ENCODE measurements at places on chromosomes 11 and 22.

GRCh38 chr11:65857500-65857852, 504 bp downstream of the CFL1 start:
- DNase-seq, result no peak

- DNase-seq, result no peak
These were observed 144.1 kb upstream of the B3GAT1 start for GRCh38 chr11:134556186-134556585.

DNA sequence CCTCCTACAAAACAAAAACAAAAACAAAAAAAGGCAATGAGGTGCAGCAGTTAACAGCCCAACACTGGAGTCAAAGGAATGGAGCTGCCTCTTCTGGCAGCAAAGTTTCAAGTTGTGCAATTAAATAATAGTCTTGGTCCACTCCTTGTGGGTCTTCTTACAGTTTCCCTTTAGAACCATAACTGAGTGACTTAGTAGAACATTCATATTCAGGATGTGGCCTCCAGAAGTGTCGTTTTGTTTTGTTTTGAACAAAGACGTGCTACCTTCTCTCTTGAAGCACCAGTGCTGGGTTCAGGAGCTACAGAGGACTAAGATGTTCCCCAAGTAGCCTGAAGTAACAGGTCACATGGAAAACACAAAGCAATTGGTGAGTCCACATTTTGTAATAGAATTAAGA, 2.0 kb upstream of the JAML start:
- DNase-seq, result no peak

DNA sequence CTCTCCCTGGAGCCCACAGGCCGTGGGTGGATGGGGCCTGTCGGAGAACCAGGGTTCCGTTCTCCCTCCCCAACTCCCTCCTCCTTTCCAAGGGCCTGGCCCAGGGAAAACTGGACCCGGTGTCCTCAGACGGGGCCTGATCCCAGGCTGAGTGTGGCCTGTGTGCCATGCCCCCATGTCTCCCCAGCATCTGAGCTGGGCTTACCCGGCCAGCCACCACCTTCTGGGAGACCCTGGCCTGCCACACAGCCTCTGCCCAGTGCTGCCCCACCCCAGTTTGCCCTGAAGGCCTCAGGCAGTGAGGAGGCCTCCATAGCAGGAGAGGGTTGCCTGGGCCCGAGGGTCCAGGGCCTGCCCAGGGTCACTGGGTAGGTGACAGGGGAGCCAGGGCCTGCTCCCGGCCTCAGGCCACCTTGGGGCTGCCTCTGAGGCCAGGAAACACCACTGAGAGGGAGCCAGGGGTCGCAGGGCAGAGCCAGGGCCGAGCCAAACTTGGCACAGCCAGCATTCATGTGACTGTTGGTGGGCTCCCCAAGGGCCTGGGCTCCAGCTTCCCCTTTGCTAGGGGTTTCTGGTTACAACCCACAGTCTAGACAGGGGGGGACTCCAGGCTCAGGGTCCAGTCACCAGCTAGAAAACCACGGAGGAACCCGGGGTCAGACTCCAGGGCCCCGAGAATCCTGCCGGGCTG, 590 bp upstream of the IFITM10 start:
- no peak for DNase-seq

- no peak for DNase-seq
These were observed 15.0 kb upstream of the MUC6 start for GRCh38 chr11:1051356-1052132.

GRCh38 chr11:94750319-94751217, 17.6 kb upstream of the AMOTL1 start:
- no peak for DNase-seq

- peak; percentile 94 for DNase-seq
These were observed 267.9 kb upstream of the SESN3 start for GRCh38 chr11:95498722-95499425.

DNA sequence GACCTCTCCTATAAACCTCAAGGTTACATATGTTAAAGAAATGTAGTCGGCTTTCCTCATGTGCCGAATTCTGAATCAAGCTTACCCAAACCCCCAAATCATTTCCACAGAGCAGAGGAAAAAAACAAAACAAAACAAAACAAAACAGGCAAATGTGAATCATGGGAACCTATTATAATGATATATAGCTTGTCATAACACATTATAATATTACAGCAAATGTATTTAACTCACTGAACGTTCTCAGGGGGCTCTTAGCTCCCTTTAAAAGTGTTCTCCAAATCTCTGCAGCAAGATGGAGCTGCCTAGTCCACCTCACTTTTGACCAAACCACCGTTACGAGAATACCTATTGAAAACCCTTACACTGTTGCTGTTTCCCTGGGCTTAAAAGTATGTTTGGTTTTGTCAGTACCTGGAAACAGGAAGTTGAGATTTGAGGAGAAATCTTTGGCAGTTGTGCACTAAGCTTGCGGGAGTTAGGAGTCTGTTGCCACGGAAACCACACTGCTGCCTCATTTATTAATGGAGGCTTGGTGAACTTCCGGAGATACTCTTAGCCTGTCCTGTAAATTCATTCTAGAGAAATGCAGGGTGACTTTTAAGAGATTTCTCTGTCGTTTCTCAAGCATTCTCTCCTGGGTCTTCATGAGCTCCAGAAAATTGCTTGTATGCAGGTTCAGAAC, 167.0 kb upstream of the RASSF10 start:
- DNase-seq, result no peak

- DNase-seq, result no peak
These were observed at the start of gene CRACR2B for GRCh38 chr11:827897-828192. TSS of gene CRACR2B (plus strand) at chr11:827919. CDS start at chr11:828608, 689 bp downstream.

DNA sequence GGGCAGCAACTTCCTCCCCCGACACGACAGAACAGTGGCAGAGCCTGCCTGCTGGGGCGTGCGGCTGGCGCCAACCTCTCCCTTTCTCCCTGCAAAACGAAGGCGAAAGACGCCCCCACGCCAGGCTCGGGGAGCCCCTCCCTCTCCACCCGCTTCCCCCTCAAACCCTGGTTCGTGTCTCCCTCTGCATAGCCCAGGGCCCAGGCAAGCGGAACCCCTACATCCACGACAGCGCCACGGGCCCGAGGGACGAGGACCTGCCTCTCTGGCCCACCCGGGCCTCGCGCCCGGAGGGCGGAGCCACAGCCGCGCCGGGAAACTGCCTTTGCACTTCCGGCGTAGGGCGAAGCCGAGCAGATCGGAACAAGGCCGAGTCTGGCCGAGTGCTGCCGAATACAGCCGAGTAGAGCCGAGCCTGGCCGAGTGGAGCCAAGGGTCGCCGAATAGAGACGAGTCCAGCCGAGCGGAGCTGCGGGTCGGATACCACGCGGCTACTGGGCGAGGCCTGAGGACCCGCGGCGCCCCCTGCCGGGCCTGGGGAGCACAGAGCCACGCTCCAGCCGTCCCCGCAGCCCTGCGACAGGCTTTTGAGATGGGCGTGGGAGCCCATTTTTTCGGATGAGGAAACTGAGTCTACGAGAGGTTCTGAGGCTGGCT, 11.2 kb upstream of the C1QTNF6 start:
- peak; percentile 94 for DNase-seq

DNA sequence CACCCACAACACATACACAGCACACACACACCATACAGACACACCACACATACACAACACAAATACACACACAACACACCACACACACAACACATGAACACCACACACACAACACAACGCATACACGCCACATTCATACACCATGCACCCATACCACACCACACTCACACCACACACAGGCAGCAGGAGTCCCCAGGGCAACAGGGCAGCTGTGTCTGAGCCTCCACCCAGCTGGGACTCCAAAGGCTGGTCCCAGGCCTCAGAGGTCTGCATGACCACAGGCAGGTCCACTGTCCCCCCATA, 3.3 kb upstream of the WNT7B start:
- no peak for DNase-seq

GRCh38 chr11:62394825-62395538, 23.9 kb upstream of the SCGB1A1 start:
- peak; percentile 70 for DNase-seq

DNA sequence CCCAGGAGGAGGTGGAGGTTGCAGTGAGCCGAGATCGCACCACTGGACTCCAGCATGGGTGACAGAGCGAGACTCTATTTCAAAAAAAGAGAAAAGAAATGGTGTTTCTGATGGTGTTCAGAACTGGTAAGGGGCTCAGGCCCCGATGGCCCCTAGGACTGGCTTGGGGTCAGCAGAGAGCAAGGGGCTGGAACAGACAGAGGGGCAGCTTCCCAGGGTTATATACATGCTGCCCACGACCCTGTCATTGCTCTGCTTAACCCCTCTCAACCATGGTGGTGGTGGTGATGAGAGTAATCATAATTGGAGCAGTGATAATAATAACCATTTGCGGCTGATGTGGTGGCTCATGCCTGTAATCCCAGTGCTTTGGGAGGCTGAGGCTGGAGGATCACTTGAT, 79.4 kb downstream of the CEP164 start:
- DNase-seq, result no peak

GRCh38 chr11:48093795-48094642, 113.7 kb downstream of the PTPRJ start:
- no peak for DNase-seq

GRCh38 chr11:132874638-132875037, 657.7 kb downstream of the OPCML start:
- no peak for DNase-seq

DNA sequence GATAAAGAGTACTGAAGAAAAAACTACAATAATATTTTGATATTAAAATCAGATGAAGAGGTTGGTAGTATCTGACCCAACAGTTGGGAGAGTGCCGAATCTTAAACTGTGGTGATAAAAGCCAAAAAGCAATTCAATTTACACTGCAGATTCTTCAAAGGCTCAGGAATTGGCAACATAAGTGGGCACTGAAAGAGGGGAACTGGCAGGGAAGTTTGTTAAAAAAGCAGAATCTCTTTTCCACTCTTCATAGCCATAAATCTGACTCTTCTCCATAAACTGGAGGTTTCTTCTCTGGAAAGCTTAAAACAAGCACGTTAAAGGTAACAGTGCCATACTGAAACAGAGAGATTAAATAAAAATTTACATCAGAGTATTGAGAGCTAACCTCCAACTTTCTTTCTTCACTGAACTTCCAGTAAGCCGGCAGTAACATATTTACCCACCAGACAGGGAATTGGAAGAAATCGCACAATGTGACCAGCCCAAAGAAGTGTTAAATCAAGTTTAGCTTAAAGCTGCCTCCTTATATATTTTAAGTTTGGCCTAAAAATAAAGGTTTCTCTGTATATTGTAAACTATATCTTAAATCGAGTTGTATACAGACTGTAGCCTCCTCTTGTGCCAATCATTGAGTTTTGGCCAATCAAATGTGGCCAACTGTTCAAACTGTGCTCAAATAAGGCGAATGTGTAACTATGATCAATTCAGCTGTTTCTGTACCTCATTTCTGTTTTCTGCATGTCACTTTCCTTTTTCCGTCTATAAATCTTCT, 358.3 kb downstream of the NXPE2 start:
- no peak for DNase-seq
